ENCODE measurements at places on chromosomes 11 and 22. TPM values are rescaled to one million over a fixed set of nuclear protein-coding genes. Genes with fewer than 3 reads are reported as not detected.

The FOLR2 gene
- total RNA-seq = 9.0 TPM

The PATE2 gene
- total RNA-seq = not detected

The MCHR1 gene
- 0.26 TPM for total RNA-seq

The SCGB1D2 gene
- total RNA-seq = 2.0 TPM

DNA sequence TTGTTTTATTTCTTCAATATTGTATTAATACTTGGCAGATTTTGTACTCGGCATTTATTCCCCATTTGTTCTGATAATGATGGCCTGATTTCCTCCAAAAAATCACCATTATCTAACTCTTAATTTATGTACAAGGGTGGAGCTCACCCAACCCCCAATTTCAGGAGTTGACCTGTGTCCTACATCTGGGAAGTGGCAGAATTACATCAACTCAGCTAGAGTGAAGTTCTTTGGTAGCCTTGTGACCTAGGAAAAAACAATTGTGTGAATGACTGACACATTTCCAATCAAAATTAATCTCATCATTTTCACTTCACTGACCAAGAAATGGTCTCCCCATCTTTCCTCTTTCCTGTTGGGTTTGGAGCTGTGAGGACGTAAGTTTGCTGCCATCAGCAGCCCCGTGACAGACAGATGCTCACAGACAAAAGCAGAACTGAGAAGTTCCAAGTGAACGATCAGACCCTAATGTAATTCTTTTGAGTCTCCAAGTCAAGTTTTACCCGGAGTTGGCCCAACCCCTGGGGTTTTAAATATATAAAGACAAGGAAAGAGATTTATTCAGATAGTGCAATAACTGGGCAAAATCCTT, 16.6 kb upstream of the MS4A6E start:
- peak; percentile 11 for DNase-seq

DNA sequence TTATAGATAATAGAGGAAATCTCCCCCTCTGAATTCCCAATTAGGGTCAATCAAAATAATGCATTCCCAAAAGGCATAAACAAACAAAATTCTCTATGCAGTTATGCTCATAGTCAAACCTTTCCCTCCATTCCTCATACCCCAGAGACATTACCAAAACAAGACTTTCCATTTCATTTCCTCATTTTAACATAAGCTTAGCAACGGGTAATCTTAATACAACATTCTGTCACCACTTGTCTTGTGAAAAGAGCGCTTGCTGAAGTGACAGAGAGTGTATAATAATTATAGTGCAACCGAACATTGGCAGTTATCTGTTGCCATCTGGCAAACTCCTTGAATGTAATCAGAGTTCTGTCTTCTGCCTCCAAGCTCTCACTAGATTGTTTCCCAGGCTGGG, 1.2 kb upstream of the SLN start:
- DNase-seq = no peak

- no peak for DNase-seq
Measured at GRCh38 chr11:110050201-110050506, 43.0 kb upstream of the ZC3H12C start.

- no peak for DNase-seq
Measured at GRCh38 chr11:129992161-129992944, 10.3 kb downstream of the PRDM10 start.

GRCh38 chr11:104222464-104222863, 58.5 kb upstream of the PDGFD start:
- no peak for DNase-seq

DNA sequence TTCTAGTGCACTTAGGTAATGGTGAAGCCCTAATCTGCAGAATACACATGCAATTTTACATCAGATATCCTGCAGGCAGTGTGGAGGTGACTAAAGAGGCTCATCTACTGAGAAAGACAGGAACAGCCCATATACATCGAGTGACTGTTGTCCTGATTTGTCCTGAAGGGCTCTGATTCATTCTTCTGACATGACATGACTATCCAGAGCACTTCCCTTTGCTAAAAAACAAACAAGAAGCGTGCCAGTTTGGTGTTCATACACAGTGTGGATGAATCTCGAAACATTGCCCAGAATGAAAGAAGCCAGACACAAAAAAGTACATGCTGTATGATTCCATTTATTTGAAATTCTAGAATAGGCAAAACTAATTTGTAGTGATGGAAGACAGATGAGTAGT, 48.0 kb upstream of the AMPD3 start:
- no peak for DNase-seq

DNA sequence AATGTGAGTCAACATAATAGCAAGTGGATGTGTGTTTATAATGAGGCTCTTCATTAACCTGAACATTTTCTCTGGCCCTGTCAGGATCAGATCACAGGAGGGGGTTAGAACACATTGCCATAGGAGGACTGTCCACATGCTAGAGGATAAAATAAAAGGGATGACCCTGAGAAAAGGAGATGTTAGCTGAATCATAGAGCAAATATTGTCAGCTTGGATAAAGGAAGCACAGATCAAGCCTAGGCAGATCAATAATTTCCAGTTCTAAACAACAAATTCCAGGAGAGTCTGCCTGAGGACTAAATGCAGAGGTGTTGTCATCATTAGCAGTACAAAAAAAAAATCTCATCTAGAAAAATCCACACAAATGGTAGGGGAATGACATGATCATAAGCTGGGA, 337.9 kb downstream of the LRRC4C start:
- no peak for DNase-seq

DNA sequence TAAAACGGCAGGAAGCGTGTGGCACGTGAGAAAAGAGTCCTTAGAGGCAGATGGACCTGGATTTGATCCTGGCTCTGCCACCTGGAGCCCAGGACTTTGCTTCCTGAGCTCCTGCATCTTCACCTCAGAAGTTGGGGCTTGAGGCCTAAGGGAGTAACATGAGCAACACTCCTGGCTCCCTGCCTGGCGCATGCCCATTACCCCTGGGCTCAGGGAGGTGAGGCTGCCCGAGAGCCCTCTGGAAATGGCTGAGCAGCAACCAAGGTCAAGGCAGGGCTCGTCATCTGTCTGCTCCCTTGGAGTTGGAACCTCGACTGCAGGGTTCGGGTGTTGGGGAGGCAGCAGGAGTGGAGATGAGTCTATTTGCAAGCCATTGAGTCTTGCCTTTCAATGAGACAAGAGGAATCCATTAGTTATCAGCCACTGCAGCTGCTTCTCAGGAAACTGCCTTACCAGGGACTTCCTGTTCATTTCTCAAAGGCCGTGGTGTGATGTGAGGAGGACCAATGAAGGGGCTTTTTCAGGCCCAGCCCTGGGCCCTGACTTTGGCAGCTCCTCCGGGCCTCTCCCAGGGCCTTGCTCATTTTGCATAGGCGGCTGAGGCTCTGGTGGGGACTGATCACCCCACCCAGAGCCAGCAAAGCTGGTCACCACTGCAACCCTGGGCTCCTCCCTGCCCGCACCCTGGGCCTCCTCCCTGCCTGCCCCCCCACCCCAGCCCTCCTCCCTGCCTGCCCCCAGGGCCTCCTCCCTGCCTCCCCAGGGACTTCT, 6.4 kb downstream of the FADS2 start:
- DNase-seq = peak; percentile 61

DNA sequence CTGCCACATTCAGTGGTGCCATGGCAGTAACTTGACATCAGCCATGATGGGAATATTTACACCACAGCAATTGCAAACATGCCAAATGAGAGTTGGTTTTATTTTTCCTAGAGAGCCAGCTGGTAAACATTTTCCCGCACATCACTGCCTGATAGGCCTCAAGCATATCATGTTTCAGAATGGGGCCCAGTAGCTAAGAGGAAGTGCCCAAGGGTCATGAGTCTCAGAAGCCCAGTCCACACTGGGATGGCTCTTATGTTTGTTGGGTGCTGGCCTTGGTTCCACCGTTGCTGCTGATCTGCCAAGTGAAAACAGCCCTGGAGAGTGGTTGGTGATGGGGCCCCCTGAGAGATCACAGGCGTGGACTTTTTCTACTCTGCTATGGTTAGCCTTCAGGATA, 64.3 kb upstream of the NAV2 start:
- no peak for DNase-seq

- DNase-seq = no peak
Measured at GRCh38 chr11:2698386-2699184, 1.2 kb downstream of the KCNQ1OT1 start.

DNA sequence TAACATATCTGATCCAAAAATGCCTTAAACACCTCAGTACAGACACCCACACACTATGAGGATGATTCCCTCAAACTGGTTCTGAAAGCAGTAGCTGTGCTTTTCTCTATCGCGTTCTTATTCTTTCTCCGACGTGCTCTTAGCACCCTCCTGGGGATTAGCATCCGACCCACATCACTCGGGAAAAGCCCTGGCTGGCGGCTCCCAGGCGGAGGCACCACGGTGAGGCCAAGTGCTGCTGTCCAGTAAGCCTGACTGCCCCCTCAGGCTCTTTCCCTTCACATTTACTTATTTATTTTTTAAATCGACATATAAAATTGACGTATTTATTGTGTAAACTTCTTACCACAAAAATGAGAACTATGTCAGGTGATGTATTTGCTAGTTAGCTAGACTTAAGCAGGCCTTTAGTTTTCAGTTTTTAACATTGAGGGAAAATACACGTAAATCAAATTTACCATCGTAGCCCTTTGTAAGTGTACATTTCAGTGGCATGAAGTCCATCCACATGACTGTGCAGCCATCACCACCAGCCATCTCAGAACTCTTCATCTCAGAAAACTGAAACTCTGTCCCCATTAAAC, 19.2 kb downstream of the TBX1 start:
- DNase-seq = no peak

DNA sequence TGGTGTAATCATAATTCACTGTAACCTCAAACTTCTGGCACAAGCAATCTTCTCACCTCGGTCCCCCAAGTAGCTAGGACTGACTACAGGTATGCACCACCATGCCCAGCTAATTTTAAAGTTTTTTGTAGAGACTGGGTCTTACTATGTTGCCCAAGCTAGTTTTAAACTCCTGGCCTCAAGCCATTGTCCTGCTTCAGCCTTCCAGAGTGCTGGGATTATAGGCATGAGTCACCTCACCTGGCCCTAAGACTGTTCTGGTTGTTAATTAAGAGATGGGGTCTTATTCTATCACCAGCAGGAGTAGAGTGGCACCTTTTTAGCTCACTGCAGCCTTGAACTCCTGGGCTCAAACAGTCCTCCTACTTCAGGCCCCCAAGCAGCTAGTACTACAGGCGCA, 52.0 kb upstream of the DEPDC7 start:
- DNase-seq = no peak

DNA sequence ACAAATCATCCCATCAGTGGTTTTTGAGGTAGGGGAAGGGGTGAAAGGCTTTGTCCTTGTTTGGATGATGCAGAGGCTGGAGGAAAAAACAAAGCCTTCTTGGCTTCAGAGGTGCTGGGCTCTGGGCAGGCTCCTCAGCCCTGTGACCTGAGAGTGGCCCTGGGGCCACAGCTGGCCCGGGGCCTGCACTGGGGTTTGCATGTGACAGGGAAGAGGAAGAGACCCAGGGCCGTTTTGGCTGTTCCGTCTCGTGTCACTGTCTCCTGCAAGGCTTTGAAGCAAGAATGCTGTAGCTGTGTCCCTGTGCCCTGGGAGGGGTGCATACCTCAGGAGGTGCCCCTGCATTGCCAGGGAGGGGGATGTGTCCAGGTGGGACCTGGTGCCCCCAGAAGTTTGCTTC, 12.6 kb downstream of the ARHGAP8 start:
- DNase-seq = no peak

- no peak for DNase-seq
Measured at GRCh38 chr11:93526641-93527583, 16.3 kb downstream of the SMCO4 start.

- no peak for DNase-seq
Measured at GRCh38 chr11:90252053-90252452, 29.2 kb upstream of the CHORDC1 start.

Measured in heart right ventricle (tissue), 16 donors.